ENCODE measurements at places on chromosomes 2 and 18. TPM values are rescaled to one million over a fixed set of nuclear protein-coding genes. Genes with fewer than 3 reads are reported as not detected.

PLEKHH2 gene
- 3.1 TPM for total RNA-seq

GPBAR1 gene
- total RNA-seq: 0.33 TPM

PSMA8 gene
- not detected for total RNA-seq

TFPI gene
- 60.9 TPM for total RNA-seq

ATIC gene
- 237 TPM for total RNA-seq

GAL3ST2 gene
- total RNA-seq: 0.15 TPM

CNGA3 gene
- 0.09 TPM for total RNA-seq

MYCN gene
- total RNA-seq: not detected

LIPT1 gene
- 3.7 TPM for total RNA-seq

HOXD10 gene
- total RNA-seq: 6.7 TPM

ARMC9 gene
- total RNA-seq: 14.4 TPM

CD207 gene
- total RNA-seq: 0.07 TPM

STPG4 gene
- total RNA-seq: not detected

ECEL1 gene
- total RNA-seq: 0.15 TPM

CHN1 gene
- 21.5 TPM for total RNA-seq

UGT1A4 gene
- total RNA-seq: 0.07 TPM

CCDC68 gene
- total RNA-seq: 5.8 TPM

ING5 gene
- total RNA-seq: 26.7 TPM

GREB1 gene
- 3.9 TPM for total RNA-seq

GAREM2 gene
- 6.4 TPM for total RNA-seq

PDE1A gene
- total RNA-seq: 0.17 TPM

EVA1A gene
- 7.7 TPM for total RNA-seq
